ENCODE measurements at places on chromosomes 2 and 18.

- DNase-seq, result no peak
Measured at GRCh38 chr2:84694088-84694622, 177.9 kb downstream of the DNAH6 start.

DNA sequence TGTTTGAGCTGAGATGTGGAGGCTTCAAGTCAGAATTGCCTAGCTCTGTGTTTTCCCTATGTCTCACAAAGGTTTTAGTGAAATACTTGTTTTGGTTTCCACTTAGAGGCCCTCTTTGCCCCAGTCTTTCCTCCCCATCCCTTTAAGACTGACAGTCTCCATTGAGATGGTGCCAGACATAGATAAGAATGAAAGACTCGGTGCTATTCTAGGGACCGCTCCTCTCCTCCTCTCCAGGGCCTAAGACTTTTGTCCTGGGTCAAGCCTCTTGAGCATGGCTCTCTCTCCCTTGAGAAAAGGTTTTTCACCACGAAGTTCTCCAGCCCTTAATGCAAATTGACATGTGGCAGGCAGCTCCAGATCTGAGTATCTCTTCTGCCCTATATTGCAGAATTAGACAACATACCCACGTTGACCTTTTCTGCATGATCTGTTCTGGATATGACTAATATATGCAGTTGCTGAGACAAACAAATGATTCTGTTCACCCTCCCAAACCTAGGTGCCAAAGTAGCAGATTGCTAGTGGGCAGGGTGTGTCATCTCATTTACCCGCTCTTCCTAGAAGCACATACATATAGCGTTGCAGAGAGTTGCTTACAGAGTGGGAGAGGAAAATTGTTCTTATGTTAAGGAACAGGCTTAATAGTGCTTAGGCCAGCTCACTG lies 47.5 kb upstream of the ACSL3 start:
- DNase-seq, result no peak

DNA sequence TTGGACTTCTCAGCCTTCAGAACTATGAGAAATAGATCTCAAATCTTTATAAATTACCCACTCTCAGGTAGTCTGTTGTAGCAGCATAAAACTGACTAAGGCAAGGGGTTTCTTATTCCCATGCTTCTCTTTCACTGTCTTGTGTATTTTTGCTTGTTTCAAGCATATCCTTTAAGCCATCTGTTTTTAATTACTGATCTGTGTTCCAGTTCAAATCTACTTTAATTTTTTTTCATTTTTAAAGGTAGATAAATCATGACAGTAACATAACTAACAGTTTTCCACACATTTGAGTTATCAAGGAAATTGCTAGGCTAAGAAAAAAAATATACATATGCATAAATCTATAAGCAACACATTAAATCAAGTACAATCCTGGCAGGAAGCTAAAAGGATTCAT lies 317.9 kb upstream of the TNP1 start:
- no peak for DNase-seq

- peak; percentile 37 for DNase-seq
Measured at GRCh38 chr2:132671151-132671835, 1.3 kb upstream of the LYPD1 start.

GRCh38 chr2:45607701-45608100 lies 3.4 kb downstream of the SRBD1 start:
- peak; percentile 31 for DNase-seq

GRCh38 chr2:231549446-231550239 lies 19.4 kb upstream of the NMUR1 start:
- DNase-seq, result no peak

GRCh38 chr18:68839701-68840100 lies 41.8 kb downstream of the CCDC102B start:
- DNase-seq, result no peak
